ENCODE measurements at places on chromosomes 13 and 19.

GRCh38 chr13:26541678-26542568, 15.6 kb upstream of the WASF3 start:
- no peak for DNase-seq

GRCh38 chr19:18109733-18110608, 12.4 kb downstream of the MAST3 start:
- no peak for DNase-seq

DNA sequence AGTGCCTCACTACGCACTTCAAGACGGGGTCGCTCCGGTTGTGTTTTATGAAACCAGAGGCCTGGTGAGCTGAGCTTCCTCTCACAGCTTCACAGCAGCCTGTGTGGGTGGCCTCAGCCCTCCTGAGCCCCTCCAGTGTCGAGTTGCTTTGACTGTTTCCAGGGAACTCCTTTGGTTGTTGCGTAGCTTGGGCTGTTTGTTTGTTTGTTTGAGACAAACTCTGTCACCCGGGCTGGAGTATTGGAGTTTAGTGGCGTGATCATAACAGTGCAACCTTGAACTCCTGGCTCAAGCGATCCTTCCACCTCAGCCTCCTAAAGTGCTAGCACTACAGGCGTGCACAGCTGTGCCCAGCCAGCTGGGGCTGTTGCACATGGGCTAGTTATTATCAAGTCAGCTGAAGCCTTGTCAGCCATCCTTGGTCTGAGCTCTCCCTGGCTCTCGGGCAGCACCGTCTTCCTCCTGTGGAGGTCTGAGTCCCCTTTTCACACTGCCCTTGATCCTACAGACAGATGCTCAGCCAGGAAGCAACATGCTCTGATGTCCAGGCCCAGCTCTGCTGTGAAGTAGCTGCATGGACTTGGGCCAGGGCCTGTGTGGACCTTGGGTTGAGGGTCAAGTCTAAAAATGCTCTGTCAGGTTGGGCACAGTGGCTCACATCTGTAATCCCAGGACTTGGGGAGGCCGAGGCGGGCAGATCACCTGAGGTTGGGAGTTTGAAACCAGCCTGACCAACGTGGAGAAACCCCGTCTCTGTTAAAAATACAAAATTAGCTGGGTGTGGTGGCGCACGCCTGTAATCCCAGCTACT, 10.2 kb downstream of the DOT1L start:
- no peak for DNase-seq

GRCh38 chr19:50242581-50242980, 39.2 kb downstream of the MYH14 start:
- DNase-seq = no peak

DNA sequence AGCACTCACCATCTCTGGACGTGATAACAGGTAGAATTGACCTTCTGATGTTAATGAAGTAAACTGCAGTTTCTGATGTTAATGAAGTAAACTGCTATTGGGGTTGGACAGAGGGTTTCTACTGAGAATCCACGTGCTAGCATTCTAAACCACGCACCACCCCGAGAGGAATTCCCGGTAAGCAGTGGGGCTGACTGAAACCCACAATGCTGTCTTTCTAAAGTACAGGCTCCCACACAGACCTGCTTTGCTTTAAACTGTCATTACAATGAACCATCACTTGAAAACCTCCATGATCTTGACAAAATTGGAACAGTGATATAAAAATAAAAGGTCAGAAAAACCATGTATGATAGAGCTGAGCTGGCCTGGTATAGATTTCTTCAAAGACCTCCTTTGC, 559.0 kb downstream of the FGF9 start:
- no peak for DNase-seq

- DNase-seq = peak; percentile 2
Measured at GRCh38 chr13:102289606-102290005, 112.2 kb downstream of the FGF14 start.

DNA sequence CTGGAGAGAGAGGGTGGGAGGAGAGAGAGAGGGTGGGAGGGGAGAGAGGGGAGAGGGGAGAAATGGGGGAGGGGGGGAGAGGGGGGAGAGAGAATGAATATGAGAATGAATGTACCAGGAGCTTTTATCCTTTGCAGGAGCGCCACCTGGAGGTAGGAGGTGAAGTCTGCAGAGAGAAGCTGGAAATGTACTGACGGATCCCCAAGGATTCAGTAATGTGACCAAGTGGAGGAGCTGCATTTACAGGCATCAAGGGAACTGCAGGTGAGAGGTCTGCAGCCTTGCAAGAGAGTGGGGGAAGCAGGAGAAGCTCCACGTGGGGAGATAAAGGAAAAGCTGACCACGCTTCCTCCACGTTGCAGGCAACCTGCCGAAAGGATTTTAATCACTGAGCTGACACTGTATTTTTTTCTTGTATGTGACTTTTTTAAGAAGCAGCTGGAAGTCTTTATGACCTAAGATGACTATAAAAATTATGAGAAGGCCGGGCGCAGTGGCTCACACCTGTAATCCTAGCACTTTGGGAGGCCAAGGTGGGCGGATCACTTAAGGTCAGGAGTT, 33.7 kb downstream of the VSTM1 start:
- DNase-seq = peak; percentile 62

GRCh38 chr19:15669891-15670290, 3.0 kb upstream of the CYP4F12 start:
- no peak for DNase-seq

GRCh38 chr19:12293777-12294248, 870 bp downstream of the ZNF44 start:
- DNase-seq = peak; percentile 47

Data from fibroblast of skin of right biceps (primary cell).